ENCODE measurements at places on chromosomes 5 and 9.

DNA sequence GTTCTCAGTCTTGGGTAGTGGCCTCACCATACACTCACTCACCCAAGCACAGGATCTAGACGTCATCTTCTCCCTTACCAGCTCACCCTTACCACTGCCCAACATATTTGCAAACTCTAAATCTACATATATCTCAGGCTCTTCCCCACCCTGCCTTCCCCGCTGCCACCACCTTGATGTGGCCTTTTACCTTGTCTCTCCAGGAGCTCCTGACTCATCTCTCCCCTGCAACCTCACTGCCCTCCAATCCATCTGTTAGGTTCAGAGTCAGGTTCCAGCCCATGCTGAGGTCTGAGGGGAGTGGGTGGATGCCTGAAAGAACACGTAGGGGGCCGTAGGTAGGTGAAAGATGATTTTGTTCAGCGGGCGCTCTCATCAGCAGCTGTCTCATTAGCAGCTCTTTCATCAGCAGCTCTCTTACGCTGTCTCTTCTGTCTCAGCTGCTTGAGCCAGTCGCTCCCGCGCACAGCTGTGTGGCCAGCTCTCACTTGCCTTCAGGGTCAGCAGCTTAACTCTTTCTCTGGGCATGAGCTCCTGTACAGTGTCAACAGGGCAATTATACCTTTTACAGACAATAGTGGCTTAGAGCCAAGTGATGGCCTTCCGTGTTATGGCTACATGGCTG is 23.1 kb upstream of the CKMT2 start:
- DNase-seq: no peak

GRCh38 chr5:115341745-115342144 is 45.3 kb upstream of the CCDC112 start:
- DNase-seq: no peak

DNA sequence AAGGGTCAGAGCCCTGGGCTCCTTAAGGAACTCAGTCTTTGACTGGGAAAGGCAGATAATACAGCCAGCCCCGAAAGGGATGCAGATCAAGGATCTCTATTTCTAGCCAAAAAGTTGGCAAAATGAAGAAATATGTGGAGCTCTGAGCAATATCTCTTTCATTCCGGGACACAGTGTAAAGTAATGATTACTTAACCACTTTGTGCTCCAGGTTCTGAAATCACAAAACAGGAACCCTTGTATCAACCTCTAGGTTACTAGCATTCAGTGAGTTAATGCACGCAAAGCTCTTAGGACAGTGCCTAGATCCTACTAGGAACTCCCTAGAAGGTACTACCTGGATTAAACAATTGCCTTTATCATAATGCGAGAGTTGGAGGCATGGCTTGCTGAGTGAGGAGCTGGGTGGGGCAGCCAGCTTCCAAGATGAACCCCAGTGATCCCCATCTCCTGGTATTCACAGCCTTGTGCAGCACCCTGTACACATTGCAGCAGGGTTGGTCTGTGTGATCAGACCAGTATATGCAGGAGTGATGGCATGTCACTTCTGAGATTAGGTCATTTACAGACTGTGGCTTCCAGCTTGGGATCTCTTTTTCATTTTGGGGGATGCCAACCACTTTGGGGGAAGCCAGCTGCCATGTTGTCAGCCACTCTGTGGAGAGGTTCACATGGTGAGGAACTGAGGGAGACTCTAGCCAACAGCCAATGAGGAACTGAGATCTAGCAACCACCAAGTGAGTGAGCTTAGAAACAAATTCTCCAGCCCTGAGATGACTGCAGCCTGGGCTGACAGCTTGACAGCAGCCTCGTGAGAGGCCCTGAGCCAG is 103.1 kb upstream of the SLC44A1 start:
- DNase-seq: no peak

GRCh38 chr9:129595311-129595741 is 25.6 kb downstream of the C9orf50 start:
- DNase-seq: no peak

GRCh38 chr9:5230554-5230953 is 665 bp upstream of the INSL4 start:
- DNase-seq: no peak

GRCh38 chr5:74956278-74956677 is 90.1 kb upstream of the FAM169A start:
- DNase-seq: no peak

DNA sequence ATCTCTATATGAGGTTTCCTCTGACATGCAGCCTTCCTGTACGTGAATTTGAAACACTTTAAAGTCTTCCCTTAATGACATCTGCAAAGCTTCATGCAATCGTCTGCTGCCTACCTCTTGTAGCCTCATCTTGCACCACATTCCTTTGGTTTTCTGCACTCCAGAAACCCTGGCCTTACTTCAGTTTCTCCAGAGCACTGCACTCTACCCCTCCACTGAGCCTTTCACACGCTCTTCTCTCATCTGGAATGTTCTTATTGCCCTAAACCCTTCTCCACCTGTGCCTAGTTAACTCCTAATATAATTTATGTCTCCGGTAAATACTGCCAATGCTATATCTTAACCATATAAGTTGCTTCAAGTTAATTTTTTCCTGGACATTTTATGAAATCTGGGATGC is 168.8 kb upstream of the SLC27A6 start:
- no peak for DNase-seq

DNA sequence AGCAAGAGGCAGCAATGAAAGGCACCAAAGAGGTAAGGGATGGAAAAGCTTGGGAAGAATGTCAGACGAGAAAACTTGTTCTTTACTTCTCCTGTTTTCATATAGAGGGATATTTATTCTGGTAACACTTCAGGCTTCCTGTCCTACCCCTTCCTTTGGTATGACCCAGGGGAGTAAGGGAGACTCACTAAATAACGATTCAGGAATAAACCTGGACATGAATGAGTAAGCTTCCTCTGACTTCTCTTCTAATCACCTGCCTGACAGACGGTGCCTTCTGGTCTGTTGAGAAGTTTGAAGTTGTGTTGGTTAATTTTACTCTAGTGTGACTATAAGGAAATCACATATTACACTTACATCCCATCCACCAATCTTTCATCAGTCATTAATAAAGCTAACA is 461.2 kb downstream of the CDH12 start:
- DNase-seq: no peak

- no peak for DNase-seq
Measured at GRCh38 chr9:127218818-127219217, 45.8 kb upstream of the GARNL3 start.

GRCh38 chr9:34524349-34524748 is 1.6 kb upstream of the ENHO start:
- DNase-seq: no peak

DNA sequence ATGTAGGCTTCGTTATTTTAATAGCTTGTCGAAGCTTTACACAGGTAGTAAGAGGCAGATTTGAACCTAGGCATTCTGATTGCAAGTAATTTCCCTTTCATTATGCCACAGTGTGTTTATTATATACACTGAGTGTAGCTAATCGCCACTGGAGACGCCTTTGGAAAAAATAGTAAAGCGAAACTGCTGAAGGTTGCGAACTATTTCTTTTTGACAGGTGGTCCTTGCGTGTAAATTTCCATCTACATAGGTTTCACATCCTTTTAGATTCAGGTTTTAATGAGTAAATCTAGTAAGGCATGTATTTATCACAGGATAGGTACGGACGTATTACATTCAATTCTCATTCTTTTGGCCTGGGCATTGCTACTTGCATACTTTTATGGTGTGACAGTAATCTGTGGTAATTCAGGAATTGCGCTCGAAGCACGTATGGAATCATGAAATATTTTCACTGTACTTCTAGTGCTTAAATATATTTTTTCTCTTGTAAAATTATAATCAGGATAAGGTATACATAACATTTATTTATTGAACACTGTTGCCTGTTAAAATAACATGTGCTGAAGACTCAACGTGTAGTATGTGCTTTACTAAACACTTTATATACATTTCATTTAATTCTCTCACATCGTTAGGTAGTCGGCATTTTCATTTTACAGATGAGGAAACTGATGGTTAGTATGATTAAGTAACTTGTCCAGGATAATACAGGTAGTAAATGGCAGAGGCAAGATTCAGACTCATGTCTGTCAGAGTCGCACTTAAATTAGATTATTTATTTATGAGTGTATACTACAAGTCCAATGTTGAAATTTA is 1.8 kb downstream of the MARCHF6 start:
- no peak for DNase-seq

DNA sequence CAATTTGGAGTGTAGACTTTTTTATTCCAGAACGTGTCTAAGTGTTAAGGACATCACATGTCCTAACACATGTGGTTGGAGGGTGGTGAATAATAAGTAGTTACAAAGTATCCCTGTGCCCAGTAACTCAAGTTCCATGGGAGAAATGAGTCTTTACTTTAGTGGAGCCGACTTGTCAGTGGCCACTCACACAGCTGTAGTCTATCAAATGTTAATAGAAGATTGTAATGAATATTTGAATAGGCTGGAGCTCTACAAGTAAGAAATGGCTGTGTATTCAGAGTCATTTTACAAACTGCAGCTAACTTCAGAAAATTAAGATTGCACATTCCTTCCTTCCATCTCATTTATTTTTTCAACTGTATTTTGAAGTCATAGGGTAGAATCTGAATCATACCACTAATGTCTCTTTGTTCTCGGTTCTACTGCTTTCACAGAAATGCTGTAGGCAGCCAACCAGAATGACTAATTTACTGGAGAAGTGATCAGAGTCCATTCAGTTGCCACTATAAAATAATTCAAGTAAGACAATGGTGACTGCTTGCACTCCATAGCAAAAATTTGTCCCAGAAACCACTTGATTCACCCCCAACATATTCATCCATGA is 394.8 kb downstream of the NR2F1-AS1 start:
- DNase-seq: no peak

- no peak for DNase-seq
Measured at GRCh38 chr5:89168766-89169165, 285.8 kb upstream of the MEF2C start.

GRCh38 chr9:28234133-28234893 is 661.0 kb upstream of the C9orf72 start:
- DNase-seq: no peak

DNA sequence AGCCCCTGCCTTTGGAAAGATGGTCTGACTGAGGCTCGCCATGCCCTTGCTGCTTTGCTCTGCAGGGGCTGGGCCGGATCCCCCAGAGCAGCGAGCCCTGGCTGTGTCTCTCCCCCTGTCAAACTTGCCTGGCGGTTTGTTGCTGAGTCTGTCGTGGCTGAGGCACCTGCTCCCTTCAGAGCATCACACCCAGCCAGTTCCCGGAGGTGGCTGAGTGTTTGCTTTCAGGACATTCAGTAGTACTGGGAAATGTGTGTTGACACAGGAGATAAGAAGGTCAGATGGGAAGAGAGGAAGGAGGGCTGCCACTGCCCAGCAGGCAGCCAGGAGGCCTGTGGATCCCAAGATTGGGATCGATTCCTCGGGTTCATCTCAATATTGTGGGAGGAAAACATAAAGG is 62.9 kb downstream of the GADD45G start:
- DNase-seq: no peak

- no peak for DNase-seq
Measured at GRCh38 chr5:37071901-37072581, 177.1 kb downstream of the CPLANE1 start.

GRCh38 chr9:21597284-21597683 is 115.2 kb upstream of the IFNE start:
- no peak for DNase-seq

DNA sequence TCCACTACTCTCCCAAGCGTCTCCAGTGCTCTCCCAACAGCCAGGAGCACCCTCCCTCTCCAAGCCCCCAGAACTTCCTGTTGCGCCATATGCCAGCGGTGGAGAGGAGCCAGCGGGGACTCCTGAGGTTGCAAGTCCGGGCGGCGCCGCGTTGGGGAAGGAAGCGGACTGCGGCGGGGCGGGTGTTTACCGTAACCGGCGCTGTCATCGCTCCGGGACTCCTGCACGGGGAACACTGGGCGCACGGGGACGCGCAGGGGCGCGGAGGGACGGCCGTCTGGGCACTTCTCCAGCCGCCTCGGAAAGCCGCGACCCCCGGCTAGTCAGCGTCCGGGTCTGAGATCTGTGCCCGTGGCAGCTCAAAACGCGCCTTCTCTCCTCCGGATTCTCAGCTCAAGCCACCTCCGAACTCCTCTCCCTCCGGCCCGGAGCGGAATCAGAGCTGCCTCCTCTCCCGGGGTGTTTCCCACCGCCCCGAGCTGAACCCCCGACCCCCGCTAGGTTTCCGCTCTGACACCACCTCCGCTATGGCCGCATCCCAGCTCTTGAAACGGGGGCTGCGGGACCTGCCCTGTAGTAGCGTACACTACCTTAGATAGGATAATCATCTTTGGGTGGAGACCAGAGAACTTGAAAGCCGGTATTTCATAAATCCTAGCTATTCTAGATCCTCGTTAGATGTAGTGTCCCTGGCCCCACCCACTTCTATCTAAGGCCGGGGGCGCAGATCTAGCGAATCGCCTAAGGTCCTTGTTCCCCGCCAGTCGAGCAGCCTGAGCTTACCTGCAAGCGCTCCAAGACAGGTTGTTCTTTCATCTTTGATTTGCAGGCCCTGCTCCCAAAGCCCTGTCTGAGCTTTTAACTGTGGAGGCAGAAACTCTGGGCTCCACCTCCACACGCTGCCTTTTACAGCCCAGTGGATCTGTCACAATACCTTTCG is at the start of gene TRPM6:
TRPM6 (minus strand) TSS at position 881 of the 940 bp plus-strand sequence; CDS start at position 816, 65 bp downstream.
- DNase-seq: peak; percentile 9

- DNase-seq: no peak
Measured at GRCh38 chr5:153835891-153836515, 202.7 kb downstream of the FAM114A2 start.

GRCh38 chr5:127406326-127407121 is 110.9 kb upstream of the PRRC1 start:
- DNase-seq: no peak

- no peak for DNase-seq
Measured at GRCh38 chr9:123860603-123861002, 69.3 kb downstream of the DENND1A start.

DNA sequence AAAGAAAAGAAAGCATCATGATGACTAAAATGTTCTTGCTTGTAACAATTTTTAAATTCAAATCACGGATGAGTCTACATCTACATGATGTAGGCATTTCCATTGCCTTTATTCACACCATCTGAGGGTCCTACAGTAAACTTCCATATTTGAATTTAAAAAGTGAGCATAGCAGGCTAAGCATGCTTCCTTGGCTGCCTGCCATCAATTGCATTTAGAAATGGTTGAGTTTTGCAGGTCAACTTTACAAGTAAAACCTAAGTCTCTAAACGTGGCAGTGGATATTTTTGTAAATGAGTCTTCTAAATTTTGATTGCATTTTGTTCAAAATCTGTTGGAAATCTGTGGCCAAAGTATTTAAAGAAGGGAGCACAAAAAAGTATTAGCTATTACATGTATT is 136.5 kb upstream of the PTCH1 start:
- DNase-seq: no peak

GRCh38 chr5:72179028-72179815 is 71.9 kb downstream of the MAP1B start:
- no peak for DNase-seq

DNA sequence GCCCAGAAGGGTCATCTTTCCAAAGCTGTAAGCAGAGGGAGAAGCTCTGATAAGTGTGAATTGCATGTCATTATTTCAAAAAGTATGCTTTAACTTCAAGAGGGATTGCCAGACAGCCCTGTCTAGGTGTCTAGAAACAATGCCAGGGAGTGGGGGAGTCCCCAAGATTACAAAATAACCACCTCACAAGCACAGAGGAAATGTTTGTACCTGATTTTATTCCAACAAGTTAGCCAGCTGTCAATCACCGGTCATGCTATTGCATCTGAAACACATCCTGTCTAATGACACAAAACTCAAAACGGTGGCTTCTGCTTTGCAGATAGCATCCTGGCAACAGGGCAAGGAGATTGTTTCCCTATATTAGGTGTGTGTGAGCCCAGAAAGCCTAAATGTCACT is 154.2 kb upstream of the WWC1 start:
- no peak for DNase-seq

Measured in NCI-H1694 (cell line).